ENCODE measurements at places on chromosomes 1 and 21.

GRCh38 chr1:1024771-1025699 is 5.1 kb downstream of the AGRN start:
- peak; percentile 13 for DNase-seq

DNA sequence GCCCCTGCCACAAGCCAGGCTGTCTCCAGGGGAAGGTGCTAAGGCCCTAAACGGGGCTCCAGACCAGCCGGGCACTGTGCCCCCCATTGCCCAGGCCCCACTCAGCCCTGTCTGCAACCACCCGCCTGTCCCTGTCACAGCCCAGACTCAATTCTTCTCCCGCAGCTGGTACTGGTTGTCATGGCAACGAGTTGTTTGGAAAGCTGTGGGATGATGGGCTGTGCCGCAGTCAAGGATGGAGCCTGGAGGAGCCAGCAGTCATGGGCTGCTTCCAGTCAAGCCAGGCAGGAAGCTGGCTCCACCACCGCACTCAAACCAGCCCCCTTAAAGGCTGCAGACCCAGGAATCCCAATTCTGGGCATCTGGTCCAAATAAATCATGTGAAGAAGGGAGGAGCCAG is 4.2 kb downstream of the SPOCD1 start:
- DNase-seq, result peak; percentile 66

GRCh38 chr1:224042557-224043118 is 71.3 kb upstream of the FBXO28 start:
- DNase-seq, result no peak

DNA sequence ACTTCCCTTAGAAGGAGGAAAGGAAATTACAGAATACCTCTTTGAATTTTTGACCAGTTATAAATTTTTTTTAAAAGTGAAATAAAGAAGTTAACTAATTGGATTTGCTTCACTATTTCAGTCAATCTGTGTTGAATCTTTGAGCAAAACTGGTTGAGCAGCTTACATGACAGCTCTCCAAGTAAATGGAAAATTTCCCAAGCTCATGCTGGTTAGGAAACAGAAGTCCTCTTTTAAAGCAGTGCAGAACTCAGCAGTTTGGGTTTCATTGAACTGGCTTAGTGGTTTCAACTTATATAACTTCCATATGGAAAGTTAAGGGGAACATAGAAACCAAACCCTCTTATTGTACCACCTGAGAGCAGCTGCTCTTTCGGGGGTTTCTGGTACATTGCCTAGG is 250.5 kb downstream of the PDE4B start:
- DNase-seq, result peak; percentile 1

- no peak for DNase-seq
Observed at GRCh38 chr1:42933610-42934491, 24.8 kb downstream of the SLC2A1 start.

GRCh38 chr1:75134647-75135572 is 722 bp downstream of the LHX8 start:
- peak; percentile 21 for DNase-seq

GRCh38 chr1:54312796-54313316 is 93.3 kb downstream of the SSBP3 start:
- DNase-seq, result peak; percentile 96

DNA sequence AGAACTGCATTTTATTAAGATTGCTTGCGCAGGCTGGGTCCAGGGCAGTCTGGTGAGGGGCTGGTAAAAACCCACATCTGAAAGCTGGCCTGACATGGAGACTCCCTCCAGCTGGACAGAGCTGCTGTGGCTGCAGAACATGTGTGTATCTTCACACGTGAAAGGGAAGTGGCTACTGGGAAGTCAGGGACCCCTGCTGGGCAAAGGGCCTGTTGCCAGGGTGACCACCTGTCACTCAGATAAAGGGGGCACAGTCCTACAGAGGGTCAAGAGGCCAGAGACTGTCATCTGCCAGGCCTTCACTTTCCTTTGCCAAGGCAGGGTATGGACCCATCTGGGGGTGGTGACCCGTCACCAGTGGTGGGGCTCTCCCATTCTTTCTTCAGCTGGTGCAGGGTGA is 17.5 kb downstream of the NKAIN1 start:
- DNase-seq, result no peak

- no peak for DNase-seq
Observed at GRCh38 chr1:110393691-110394492, 3.1 kb upstream of the SLC16A4 start.

DNA sequence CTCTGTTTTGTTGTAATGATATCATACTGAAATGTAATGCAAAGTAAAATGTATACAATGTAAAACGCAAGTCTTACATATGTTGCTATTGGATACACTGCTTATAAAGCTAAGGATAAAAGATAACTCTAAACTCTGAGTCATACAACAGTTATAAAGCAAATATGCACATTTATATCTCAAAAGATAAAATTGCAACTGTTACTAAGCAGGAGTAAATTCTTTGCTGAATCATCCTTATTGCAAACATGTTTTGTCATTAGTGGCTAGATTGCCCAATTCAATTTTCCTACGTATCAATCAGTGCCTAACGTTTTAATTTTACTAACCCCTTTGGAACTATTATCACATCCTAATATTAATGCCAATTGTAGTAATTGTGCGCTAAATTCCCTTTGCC is 762.9 kb downstream of the LTN1 start:
- DNase-seq, result no peak

GRCh38 chr21:25735646-25736597 is 1.1 kb downstream of the GABPA start:
- peak; percentile 96 for DNase-seq

DNA sequence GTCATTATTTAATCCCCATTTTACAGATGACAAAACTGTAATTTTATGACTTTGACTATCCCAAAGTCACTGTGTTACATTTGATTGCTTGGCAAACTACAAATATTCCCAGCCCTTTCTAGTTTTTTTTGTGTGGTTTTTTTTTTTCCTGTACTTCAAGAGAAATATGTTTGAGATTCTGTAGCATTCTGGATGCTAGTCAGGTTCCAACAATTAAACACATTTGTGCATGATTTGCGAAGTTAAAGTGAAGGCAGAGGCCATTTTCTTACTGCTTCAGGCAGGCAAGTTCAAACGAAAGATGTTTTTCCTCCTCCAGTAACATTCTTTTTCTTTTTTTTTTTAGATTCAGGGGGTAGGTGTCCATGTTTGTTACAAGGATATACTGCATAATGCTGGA is 107.9 kb upstream of the SERTAD4 start:
- DNase-seq, result no peak

DNA sequence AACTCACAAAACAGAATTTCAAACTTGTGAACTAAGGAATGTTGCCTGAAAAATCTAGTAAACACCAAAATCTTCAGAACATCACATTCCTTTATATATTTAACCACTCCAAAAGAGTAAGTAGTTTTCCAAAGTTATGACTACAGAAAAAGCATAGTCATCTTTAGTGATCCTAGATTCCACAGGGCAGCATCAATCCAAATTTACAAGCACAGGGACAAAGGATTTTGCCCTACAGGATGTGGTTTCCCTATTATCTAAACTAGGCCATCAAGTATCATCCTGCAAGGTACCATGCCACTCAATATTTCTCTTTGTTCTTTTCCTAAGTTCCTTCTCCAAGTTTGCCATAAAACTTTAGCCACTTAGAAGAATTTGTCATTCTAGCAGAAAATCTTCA is 33.0 kb downstream of the COP1 start:
- DNase-seq, result no peak

DNA sequence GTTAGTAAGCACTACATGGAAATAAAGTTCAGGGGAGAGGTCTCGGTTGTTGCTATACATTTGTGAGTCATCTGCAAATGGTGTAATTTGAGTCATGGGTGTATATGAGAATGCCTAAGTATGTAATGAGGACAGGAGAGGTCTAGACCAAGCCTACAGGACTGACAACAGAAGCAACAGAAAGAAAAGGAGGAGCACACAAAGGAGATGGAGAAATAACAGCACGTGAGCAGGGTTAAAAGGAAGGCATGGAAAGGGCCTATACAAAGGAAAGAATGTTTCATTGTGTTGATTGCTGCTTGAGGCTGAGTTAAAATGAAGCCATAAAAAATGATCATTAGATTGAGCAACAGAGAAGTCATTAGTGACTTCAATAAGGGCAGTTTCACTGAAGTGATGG is 28.0 kb upstream of the PRKAA2 start:
- no peak for DNase-seq

DNA sequence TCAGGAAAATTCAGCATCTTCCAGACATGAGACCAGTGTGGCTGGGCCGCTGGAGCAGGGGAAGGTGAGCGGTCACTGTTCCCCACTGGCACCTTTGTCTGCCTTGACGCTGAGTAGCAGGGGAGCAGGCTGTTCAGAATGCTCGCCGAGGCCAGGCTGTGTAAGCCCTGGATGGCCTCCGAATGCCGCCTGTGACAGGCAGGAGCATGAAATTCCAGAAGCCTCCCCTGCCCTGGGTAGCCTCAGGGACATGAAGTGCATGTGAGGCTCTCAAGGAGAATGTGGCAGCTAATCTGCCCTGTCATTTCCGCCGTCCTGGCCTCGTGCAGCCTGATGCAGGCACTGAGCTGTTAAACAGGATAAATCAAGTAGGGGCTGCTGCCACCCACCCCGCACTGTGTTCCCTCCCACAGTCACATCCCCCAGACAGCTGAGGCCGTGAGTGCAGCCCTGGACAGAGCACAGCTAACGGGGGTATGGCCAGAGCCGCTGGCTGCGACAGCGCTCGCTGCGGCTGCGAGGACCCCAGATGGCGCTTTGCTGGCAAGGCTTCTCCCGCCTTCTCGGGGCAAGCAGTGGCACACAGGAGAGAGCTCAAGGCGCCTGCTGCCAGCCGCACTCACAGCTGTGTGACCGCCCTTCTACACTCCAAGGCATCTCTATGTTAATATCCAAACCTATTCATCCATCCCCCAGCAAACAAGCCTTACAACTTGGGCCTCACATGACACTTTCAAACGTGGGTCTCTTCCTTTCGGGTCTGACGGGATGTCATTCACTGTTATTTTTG is 105.0 kb upstream of the COL6A1 start:
- peak; percentile 71 for DNase-seq

DNA sequence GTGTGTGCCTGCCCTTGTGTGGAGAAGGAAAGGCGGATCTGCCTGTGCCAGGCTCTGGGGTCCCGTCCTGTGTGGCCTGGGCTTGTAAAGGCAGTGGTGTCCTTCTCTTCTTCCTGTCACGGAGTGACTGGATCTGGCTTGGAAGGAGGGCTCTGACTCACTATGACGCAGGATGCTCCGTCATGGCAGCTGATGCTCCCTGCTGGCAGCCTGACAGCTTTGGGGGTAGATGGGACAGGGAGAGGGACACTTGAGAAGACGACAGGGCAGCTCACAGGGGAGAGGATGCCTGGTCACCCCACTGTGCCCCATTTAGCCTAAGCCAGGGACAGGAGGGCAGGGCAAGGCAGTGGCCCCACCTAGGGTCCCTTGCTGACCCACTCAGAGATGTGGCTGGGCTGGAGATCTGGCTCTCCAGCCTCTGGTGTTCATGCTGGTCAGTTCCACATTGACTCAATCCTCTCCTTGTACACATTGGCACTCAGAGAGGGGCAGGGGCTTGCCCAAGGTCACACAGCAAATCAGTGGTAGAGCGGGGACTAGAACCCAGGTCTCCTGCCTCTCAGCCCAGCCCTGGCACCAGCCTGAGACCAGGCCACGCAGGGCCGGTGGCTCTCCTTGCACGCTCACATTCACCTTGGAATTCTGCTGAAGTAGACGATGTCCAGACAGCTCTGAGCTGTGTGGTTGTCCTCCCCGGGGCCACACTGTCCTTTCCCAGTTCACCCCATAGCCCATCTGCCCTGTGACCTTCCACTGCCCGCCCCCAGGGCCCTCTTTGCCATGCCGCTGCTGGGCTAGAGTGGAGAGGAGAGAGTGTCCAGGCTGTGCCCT is 2.8 kb upstream of the FAM131C start:
- DNase-seq, result no peak

DNA sequence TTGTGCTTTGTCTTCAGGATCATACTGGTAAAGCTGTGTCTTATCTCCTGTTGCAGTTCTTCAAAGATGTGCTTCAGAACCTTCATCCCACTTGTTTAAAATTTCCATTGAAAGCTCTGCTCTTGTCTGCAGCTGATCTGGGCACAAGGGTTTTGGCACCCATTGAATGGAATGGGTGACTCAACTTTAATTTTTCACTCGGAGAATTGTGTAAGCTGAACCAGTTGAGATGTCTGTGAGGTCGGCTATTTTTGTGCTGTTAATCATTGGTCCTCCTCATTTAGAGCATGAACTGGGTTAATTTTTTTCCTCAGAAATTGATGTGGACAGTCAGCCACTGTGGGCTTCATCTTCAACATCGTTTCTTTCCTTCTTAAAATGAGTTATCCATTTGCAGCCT is 252.1 kb downstream of the TM2D1 start:
- no peak for DNase-seq

- DNase-seq, result no peak
Observed at GRCh38 chr1:221308534-221309511, 429.6 kb downstream of the HLX start.

DNA sequence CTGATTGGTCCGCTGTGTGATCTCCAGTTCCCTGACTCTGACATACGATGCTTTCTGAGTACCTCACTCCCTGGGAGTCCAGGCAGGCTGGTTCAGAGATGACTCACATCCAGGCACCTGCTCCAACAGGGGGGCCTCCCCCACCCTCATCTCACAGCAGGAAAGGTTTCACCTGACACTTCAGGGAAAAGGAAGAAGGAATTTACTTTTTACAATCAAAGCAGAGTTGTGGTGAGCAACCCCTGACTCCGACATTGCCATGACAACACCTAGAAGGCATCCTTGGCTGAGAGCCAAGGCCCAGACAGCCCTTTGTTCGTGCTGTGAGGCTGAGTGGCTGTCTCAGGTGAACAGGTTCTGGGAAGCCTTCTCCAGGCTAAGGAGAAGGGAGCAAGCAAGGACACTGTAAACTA is 164.6 kb upstream of the GJB5 start:
- DNase-seq, result no peak

- no peak for DNase-seq
Observed at GRCh38 chr21:28537371-28538079, 455.2 kb downstream of the LTN1 start.

DNA sequence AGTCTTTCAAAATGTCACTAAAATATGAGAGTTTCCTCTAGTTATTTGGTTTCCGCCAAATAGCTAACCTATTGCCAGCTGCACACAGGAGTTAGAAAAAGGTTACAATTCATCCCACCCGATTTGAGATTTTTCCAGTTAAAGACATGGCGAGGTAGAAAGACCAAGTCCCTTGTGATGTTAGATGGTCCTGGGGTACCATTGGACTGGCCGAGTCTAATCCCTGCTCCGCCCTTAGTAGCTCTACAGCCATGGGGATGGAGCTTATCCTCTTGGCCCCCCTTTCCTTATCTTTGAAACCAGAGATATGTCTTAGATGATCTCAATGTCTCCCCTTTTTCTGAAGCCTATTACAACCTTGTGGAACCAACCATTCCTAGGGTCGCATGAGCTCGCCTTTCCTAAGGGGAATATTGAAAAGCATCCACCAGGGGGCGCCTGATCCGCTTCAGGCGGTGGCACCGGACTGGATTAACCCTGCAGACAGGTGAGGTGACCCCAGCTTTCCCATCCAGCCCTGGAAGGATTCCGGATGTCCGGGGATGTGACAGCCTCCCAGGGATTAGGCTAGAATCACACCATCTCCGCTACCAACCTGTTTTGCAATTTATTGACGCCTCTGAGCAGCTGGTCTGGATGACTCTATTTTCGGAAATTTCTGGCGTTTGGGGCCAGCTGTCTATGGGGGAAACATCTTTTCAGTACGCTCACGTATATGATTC is 68.3 kb upstream of the SIM2 start:
- peak; percentile 33 for DNase-seq

All from muscle of leg (tissue), 16 donors.